ENCODE measurements at places on chromosomes 11 and 22. TPM values are rescaled to one million over a fixed set of nuclear protein-coding genes. Genes with fewer than 3 reads are reported as not detected.

PHF21B gene
- total RNA-seq = 21.9 TPM

MRGPRX3 gene
- total RNA-seq = not detected

GNG3 gene
- total RNA-seq = 37.2 TPM

KDELR3 gene
- total RNA-seq = 1.5 TPM

DBX1 gene
- not detected for total RNA-seq

OR8H3 gene
- total RNA-seq = not detected

RASGRP2 gene
- 17.5 TPM for total RNA-seq

LRRC56 gene
- total RNA-seq = 1.5 TPM

FAM227A gene
- 14.7 TPM for total RNA-seq

THRSP gene
- total RNA-seq = 0.45 TPM

GRM5 gene
- 49.5 TPM for total RNA-seq

DERL3 gene
- total RNA-seq = 1.3 TPM

GRIK4 gene
- total RNA-seq = 9.1 TPM

PRODH gene
- 12.3 TPM for total RNA-seq

P2RY2 gene
- 0.09 TPM for total RNA-seq

GVQW3 gene
- total RNA-seq = 25.5 TPM

DNA sequence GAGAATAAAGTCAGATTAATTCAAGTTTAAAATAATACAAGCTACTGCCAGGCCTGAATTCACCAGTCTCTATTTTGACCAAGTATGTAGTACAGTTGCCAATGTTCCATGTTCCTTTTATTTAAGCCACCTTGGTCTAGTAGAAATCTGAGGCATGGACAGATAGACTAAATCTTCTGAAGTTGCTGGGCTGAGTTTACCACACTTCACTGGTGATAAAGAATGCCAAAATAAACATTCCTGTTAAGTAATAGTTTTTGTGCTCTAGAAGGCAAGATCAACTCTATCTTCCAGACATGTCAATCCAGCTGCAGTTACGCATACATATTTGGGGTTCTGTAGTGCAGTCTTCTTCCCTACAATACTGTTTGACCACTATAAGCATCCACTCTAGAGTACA lies 83.9 kb upstream of the C11orf87 start:
- DNase-seq = no peak

DNA sequence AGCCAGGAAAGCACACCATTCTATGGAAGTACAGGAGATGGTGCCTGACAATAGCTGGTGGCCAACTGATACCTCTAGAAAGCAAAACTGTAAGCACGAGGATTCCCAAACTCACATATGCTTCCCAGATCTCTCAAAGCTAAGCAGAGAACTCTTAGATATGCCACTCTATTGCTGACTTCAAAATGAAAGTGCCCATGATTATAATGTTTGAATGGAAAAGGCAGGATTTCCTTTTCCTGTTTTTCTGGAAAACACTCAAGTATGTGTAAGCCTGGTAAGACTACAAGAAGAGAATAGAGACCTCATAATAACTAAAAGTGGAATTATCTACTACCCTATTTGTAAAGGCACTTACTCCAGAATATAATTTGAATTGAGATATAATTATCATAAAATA lies 2.6 kb upstream of the CARD18 start:
- DNase-seq = no peak

GRCh38 chr11:58805065-58805464 lies 39.4 kb downstream of the GLYATL2 start:
- DNase-seq = no peak

DNA sequence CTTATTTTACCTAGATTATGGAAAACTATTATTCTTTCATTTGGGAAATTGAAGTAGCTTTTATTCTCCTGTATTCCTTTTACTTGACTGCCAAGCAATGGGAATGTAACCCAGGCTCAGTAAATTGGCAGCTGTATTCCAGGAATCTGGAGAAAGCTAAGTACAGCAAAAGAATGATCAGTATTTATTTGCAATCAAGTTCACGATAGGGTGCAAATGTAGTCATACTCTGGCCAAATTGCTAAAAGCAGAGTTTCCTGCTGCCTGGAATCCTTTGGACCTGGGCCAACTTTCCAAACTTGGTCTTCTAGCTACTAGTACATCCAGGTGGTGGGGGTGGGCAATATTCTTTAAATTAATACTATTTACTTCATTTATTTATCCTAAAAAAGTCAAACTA lies 286.0 kb upstream of the CTSC start:
- no peak for DNase-seq

GRCh38 chr11:113105592-113105991 lies 144.4 kb downstream of the NCAM1 start:
- no peak for DNase-seq

- DNase-seq = peak; percentile 38
Observed at GRCh38 chr11:34926101-34926830, 9.8 kb downstream of the PDHX start.

- no peak for DNase-seq
Observed at GRCh38 chr11:15038963-15039362, 34.4 kb upstream of the CALCB start.

GRCh38 chr11:132992838-132993631 lies 539.3 kb downstream of the OPCML start:
- DNase-seq = peak; percentile 61

GRCh38 chr11:67484847-67485311 lies 2.1 kb downstream of the AIP start:
- no peak for DNase-seq

DNA sequence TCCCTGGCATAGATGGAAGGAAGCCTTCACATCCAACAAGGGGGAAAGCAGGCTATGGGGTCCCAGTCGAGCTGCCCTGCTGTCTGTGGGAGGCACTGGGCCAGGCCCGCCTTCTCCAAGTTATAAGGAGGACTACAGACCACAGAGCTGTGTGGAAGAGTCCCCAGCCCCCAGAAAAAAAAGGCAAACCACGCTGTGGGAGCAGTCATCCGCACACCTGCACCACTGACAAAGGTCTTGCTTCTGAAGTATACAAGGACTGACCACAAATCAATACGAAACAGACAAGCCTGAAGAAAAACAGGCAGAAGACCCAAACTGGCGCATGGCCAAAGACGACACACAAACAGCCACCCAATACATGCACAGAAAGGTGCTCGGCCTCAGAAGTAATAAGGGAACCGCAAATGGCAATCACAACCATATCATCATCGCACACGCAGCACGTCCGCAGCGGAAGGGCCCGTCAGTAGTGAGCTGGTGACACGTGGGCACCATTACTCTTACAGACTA lies 384.1 kb downstream of the CTTN start:
- no peak for DNase-seq

DNA sequence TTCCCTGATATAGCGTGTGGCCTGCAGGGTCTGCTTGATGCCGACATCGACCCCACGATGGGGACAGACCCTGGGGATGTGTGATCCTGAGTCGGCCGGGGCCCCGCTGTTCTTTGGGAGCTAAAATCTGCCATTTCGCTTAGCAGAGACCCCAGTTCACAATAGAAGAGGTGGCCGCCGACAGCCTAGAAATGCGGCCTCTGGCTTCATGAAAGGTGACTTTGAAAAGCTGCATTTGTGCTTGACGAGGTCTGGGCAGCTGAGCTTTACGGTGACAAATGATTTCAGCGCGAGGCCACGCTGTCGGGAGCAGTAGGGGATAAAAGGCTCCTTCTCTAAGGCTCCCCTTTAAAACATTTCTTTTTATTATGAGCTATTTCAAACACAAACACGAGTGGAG lies 71.7 kb downstream of the RPS6KA4 start:
- no peak for DNase-seq

GRCh38 chr11:70205049-70205725 lies 2.1 kb downstream of the FADD start:
- no peak for DNase-seq

GRCh38 chr11:119722281-119722794 lies 6.7 kb downstream of the NECTIN1 start:
- DNase-seq = peak; percentile 71

DNA sequence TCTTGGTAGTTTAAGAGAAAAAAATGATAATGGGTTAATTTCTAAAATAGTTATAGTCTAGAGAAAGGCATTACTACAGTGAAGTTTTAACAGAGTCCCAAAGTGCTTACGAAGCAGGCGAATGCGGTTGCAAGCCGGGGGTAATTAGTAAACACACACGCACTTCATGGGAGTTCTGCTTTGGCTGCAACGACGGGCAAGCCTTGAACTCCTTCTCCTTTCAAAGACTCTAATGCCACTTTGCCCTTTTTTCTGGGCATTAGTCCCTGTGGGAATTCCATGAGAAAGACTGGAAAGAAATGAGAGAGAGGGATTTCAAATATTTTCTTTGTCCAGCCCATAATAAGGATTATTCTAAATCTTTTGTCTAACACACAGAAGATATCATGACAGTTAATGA lies 66.1 kb downstream of the TENM4 start:
- no peak for DNase-seq

DNA sequence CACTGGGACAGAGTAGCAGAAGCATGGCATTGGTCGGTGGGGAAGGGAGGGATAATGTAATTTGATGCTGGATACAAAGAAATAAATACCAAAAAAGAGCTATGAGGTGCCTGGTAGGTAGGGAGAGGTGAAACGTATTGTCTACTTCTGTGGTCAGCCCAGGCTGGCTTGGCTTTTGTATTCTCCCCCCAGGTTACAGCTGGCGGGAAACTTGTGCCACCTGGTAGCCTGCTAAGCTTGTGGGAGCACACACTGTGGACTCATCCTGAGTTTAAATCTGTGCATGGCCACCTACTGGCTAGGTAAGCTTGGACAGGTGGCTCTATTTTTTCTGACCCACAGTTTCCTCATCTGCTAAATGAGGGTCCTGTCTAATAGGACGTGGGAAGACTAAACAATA lies 165.2 kb upstream of the E2F8 start:
- no peak for DNase-seq

GRCh38 chr11:69403556-69404215 lies 77.8 kb upstream of the LINC01488 start:
- no peak for DNase-seq

DNA sequence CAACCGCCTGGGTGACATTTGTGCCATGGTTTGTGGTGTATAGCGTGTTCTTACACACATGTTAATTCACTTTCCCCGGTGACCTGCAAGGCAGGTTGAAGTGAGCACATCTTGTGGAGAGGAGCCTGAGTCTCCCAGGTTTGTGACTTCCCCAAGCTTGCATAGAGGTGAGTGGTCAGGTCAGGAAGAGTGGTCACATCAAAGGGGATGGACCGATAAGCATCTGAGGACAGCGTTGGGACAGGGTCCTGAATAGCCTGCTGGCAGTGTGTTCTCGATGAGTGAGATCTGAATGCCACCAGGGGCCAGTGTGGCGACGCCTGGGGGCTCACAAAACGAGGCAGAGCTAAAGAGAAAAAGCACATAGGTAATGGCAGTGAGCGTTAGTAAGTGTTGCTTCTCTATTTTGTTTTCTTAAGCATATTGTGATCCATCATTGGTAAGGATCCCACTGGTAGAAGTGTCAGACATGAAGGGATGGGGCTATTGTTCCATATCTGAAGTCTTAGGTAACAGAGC lies 154.6 kb downstream of the GRIK4 start:
- DNase-seq = no peak

- no peak for DNase-seq
Observed at GRCh38 chr11:67054836-67055523, 1.7 kb upstream of the RHOD start.

- DNase-seq = no peak
Observed at GRCh38 chr11:35529971-35530495, 4.6 kb upstream of the PAMR1 start.

DNA sequence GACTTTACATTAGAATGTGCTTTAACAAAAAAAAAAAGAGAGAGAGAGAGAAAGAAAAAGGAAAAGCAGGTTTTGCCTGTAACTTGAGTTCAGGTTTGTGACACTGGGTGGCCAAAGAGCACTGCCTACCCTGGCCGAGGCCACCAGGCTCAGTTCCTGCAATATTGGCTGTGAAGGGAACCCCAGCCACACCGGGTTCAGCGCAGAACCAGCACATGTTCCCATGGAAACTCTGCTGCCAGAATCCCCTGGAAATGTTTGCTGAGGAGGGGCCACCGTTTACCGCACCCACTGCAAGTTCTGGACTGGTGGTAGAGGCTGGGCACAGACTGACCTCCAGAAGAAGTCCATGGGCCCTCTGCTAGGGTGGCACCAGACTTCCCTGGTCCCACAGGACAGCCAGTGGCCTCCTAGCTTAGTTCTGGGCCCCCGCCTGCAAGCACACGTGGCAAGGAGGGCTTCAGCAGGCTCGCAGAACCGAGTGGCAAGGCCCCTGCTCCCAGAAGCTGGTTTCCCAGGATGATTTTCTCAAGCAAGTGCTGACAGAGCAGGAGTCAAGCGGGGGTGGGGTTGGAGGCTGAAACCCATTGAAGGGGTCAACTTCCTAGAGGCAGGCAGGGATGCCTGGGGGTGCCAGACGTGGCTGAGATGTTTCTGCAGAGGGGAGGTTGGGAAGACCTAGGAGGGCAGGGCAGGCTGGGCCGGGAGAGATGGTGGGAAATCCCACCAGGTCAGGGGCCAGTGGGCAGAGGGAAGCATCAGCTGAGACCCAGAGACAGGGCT lies 51.2 kb downstream of the NFAM1 start:
- no peak for DNase-seq

- no peak for DNase-seq
Observed at GRCh38 chr22:49968831-49969661, 8.5 kb downstream of the PIM3 start.

GRCh38 chr22:35212996-35213395 lies 44.3 kb upstream of the HMGXB4 start:
- no peak for DNase-seq

DNA sequence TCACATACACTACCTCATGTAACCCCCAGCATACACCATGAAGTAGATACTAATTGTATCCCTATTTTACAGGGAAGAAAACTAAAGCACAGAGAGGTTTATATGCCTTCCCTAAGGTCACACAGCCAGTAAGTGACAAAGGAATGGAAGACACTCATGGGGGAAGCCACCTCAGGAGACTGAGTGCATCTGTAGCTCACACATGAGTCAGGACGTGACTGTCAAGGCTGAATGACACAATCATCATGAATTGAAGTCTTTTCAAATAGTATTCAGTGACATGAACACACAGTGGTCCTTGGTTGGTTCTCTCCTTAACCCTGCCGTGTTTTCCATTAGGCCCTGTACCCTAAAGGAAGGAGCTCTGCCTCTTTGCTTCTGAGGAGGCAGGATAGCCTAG lies 463.0 kb downstream of the NTM start:
- no peak for DNase-seq

GRCh38 chr11:44729063-44729462 lies 2.3 kb downstream of the TSPAN18 start:
- no peak for DNase-seq

- DNase-seq = no peak
Observed at GRCh38 chr11:9887472-9887871, 223.6 kb downstream of the SWAP70 start.

- DNase-seq = no peak
Observed at GRCh38 chr11:61976420-61976800, 9.0 kb upstream of the FTH1 start.

DNA sequence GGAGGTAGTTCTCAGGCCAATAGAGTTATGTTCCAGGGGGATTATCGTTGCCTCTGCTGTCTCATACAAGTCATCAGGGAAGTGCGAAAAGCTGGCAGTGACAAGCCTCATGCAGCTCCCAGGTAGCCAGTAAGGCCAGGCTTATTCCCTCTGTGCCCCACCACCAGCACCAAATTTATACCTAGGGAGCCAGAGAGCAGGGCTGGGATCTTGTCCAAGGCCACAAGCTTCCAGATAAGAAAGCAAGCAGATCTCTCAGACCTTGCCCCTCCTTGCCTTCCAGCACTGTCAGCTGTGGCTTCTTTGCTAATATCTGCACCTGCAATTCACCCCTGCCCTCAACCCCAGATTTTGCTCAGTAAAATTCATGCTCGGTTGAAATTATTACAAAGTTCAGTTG lies 206.3 kb upstream of the FAT3 start:
- DNase-seq = no peak

GRCh38 chr22:40108396-40108795 lies 69.3 kb upstream of the TNRC6B start:
- no peak for DNase-seq

GRCh38 chr11:113906038-113906437 lies 1.4 kb downstream of the HTR3B start:
- DNase-seq = no peak
